ENCODE measurements at places on chromosomes 11 and 22. TPM values are rescaled to one million over a fixed set of nuclear protein-coding genes. Genes with fewer than 3 reads are reported as not detected.

Gene TENM4
- polyA plus RNA-seq = 0.41 TPM

Gene ADAMTS8
- 0.67 TPM for polyA plus RNA-seq

Gene HBG2
- polyA plus RNA-seq = not detected

Gene STK33
- polyA plus RNA-seq = not detected

Gene DNAJB13
- polyA plus RNA-seq = not detected

Gene B4GALNT4
- 1.6 TPM for polyA plus RNA-seq

Gene THY1
- polyA plus RNA-seq = 6.5 TPM

Gene GAB4
- not detected for polyA plus RNA-seq

All from adipose tissue (tissue), 3 donors.